Type B pancreatic cell (in vitro differentiated cells): ENCODE measurements at places on chromosomes 1 and 21.

DNA sequence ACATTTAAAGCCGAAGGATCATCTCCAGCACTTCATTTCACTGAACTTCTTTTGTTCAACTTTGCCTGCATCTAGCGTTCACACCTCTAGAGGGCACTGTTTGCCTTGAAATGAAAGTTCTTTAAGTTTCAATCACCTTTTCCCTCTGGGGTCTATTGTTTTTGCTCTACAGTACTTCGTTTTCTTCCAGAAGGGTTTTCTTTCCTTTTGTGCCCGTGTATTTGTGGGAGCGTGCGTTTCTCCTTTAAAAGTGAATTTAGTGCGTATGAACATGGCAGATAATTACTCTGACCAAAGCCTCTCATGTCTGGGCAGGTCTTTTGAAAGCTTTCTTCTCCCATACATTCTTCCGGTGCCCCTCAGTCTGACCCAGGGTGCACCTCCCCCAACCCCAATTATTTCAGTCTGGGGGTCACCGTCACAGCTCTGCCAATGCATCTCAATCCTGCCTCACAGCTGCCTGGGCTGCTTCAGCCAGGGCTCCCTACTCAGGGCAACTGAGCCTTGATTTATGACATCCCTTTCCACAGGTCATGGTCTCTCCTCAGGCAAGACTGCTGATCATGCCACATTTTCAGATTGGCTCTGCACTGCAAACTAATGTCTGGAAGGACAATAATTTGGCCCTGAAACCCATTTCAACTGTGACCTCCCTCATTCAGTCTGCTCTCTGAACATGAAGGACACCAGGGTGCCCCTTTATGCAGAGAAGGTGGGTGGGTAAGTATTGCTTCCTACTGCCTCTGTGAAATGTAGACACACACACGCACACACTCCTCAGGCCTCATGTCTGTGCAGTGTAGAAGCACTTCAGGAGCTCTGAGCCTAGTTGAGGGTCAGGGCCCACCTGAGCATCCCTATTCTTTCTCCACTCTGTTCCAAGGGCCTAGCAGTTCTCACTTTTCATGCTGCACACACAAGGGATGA lies 88.6 kb downstream of the NUF2 start:
- peak; percentile 73 for DNase-seq

- no peak for DNase-seq
Observed at GRCh38 chr1:9313576-9313975, 20.9 kb downstream of the SPSB1 start.

DNA sequence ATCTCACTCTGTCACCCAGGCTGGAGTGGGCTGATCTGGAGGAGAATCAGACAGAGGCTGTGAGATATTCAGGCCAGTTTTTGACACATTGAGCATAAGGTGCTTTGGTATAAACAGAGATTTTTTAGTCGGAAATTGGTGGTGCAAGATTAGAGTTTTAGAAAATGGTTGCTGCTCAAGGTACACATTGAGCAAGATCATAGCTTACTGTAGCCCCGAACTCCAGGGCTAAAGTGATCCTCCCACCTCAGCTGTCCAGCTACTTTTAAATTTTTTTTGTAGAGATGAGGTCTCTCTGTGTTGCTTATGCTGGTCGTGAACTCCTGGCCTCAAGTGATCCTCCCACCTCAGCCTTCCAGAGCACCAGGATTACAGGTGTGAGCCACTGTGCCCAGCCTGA lies 43.9 kb upstream of the USP1 start:
- DNase-seq, result no peak

DNA sequence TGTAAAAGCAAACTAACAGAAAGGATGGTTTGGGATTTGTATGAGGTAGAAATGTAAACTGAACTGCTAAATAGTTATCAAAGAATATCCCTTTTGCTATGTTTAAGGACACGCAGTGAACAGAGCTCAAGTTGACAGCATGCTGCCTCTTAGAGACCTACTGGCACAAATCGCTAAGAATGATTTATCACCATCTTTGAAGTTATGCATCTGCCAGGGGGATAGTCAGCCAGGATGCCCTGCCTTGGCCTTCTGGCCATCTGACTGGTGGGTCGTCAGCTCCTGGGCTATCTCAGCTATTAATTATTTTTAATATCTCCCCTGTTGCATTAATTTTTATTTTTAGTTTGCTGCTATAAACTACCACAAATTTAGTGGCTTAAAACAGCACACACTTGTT lies 334.8 kb upstream of the KAZN start:
- no peak for DNase-seq

DNA sequence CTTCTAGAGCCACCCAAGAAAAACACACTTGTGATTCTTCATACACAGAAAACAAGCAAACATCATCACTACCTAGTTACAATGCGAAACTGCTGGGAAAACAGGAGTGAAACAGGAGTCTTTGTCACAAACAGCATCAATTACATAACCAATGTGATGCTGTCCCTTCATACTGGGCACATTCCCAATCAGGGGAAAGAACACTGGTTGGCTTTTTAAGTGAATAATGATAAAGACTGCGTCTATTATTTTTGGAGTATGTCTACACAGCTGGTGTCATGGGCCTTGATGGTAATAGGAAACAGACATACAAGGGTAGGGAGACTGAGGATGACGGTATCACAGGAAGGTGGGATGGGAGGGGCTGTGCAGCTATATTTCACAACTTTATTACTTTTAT lies 43.3 kb downstream of the SIPA1L2 start:
- DNase-seq, result no peak

DNA sequence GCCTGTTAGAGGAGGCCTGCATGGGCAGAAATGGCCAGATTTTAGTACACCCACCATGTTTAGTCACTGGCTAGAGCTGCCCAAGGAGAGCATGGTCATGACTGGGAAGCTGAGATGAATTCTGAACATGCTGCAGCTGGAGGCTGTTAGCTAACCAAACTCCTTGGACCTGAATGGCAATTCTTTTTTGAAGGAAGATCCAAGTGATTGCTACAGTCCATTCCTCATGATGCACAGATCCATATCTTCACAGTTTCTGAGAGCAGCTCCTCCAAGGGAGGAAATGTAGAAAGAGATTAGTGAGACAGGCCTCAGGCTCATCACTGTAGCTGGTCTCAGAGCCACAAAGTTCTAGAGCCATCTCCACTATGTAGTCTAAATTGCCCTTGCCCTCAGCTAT lies 11.1 kb downstream of the ZFYVE9 start:
- no peak for DNase-seq

DNA sequence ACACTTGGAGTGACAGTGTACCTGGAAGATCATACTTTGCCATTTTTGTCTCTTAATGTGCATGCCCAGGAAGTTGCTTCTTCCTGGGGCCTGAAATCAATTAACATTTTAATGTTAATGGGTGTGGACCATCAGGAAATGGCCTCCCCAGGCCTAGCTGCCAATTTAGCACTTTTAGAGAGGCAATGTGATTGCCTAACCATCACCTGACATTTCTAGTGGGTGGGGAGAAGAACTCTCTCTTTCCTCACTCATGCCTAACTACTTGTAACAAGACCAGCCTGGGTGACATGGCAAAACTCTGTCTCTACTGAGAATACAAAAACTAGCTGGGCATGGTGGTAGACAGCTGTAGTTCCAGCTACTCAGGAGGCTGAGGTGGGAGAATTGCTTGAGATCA lies 549.0 kb upstream of the RGS18 start:
- no peak for DNase-seq

GRCh38 chr1:20413136-20413775 lies 72.8 kb downstream of the CAMK2N1 start:
- DNase-seq, result peak; percentile 42

GRCh38 chr1:151401860-151402259 lies 2.5 kb downstream of the PSMB4 start:
- no peak for DNase-seq

DNA sequence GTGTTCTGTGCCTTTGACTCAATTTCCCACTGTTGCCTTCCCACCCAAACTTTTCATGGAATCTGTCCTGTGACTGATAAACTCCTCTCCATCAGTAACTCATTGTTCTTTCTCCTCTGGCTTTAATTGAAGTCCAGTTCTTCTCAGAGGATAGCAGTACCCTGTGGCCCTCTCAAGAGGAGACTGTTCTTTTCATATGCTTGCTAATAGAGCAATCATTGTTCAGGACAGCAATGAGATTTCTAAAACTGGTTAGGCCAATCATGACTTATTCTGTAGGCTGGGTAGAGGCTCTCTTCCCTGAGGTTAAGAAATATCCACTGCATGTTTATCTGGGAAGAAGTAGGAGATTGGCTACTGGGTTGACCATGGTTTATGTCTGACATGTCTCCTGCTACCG lies 98.8 kb downstream of the CHD1L start:
- no peak for DNase-seq

- DNase-seq, result no peak
Observed at GRCh38 chr21:39579734-39580332, 32.9 kb upstream of the B3GALT5 start.

DNA sequence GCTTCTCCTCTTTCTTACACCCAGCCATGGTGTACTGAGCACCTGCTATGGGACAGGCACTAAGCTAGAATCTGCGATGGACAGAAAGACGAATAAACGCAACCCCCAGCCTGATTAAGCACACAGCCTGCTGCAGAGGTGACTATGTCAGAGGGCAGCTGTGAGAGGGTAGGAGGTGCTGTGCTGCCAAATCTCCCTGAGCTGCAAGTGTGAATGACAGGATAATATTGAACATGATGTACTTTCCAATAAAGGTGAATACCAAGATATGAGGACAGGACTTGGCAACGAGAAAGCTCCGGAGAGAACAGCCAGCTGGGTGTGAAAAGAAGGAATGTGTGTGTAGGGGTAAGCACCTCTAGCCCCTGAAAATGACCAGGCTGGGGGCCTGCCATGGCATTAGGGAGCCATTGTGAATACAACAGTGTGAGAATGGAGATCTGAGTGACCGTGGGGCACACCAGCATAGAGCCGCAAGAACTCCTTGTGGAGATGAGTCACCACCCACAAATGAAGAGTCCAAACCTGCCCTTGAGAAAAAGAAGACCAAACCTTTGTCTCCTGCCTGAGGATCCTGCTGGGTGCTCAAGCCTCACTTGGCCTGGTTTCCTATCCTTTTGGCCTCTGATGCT lies 83.0 kb upstream of the ATF3 start:
- no peak for DNase-seq

DNA sequence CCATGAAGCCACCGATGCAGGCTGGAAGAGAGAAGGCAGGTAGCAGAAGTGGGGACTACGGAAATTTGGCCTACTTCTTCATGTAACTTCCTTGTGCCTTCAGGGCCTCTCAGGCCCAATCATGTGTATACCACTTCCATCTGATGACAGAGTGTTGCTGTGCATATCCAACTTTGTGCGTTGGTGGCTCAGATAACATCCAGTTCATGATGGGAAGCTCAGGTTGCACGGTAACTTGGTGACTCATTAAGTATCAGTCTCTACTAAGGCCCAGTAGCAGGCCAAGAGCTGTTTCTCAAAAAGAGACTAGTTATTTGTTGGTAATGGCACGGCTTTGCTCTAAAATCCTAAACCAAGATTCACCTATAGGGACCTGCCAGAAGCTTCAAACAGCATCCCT lies 117.6 kb downstream of the LTN1 start:
- DNase-seq, result no peak

DNA sequence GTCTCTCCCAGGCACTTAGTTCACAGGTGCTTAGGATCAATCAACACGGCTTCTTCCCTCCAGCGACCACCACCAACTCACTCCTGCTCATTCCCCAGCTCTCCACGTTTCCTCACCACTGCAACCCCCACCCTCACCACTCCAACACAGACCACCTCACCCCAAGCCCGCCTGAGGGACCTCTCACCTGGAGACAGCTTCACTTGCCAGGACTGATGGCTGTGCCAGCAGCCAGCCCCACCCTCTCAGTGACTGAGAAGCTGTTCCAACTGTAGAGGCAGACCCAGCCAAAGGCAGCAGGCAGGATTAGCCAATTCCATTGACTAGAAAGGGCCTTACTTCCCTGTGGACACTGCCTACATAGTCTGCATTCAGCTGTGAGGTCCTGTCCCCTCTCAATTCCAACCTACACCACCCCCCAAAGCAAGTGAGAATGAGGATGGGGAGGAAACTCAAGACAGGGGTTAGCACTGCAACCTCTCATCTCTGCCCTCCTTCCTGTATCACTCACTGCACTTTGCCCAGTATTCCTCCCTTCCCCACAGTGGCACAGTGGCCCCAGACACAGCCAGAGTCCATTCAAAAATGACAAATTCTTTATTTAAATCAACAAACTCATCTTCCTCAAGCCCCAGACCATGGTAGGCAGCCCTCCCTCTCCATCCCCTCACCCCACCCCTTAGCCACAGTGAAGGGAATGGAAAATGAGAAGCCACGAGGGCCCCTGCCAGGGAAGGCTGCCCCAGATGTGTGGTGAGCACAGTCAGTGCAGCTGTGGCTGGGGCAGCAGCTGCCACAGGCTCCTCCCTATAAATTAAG lies 7.6 kb downstream of the TAGLN2 start:
- no peak for DNase-seq

DNA sequence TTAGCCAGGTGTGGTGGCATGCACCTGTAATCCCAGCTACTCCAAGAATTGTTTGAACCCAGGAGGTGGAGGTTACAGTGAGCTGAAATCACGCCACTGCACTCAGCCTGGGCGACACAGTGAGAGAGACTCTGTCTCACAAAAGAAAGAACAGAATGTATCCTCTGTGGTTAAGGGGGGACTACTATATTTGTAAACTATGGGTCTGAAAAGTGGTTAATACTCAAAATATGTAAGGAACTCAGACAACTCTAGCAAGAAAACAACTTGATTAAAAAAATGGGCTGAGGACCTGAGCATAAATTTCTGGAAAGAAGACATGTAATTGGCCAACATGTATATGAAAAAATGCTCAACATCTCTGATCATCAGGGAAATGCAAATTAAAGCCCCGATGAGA lies 11.2 kb downstream of the FNBP1L start:
- no peak for DNase-seq

- no peak for DNase-seq
Observed at GRCh38 chr1:245590726-245591125, 435.9 kb downstream of the KIF26B start.

DNA sequence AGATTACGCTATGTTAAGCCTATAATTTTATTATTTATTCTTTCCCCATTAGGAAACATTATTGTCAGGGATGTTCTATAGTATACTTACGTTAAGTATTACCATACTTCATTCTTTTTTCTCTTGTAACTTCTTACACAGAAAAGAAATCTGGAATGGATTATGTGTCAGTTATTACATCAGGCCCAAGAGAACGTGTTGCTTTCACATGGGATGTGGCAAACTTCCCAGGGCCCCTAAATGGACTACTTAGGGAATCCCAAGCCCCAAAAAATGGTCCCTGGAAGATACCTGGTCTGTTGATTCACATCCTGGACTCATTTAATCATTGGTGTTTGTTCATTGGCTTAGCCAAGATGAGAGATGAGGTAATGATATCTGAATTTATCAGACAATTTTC lies 249.8 kb downstream of the NRIP1 start:
- no peak for DNase-seq

GRCh38 chr1:47837866-47838561 lies 159.2 kb downstream of the TRABD2B start:
- no peak for DNase-seq

DNA sequence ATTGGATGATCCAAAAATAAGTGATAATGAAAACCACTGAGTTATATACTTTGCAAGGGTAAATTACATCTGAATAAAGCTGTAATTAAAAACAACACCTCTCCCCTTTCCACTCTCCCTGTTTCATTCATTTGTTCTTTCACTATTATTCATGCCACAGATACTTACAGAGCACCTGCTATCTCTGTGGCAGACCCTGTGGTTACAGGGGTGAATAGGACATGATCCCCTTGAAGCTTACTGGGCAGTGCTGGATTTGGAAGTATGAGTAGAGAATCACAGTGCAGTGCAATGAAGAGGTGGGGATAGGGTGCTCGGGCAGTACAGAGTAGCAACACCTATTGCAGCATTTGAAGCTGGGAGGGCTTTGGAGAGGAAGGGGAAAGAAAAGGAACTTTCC lies 21.7 kb downstream of the ARV1 start:
- DNase-seq, result no peak
